ENCODE measurements at places on chromosomes 1 and 21.

DNA sequence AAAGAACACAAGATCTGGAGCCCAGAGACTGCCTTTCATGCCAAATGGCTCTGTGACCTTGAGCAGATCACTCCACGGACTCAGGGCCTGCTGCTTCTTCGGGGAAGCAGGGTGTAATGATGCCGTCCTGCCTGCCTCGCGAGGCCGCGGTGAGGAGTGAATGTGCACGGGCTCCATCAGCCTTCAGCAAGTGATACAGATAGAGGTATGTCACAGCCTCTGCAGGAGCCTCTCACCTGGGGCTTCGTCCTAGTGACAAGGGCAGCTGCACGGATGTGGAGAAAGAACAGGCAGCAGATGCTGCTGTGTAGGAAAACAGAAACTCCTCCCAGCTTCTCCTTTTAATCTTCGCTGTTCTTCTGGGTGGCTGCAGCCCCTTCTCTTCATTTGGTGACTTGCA lies 127.5 kb downstream of the KCNN3 start:
- DNase-seq: no peak

- DNase-seq: peak; percentile 88
These were observed 49.7 kb downstream of the RASSF5 start for GRCh38 chr1:206556750-206557635.

GRCh38 chr1:59340411-59341307 lies 43.8 kb downstream of the FGGY start:
- DNase-seq: no peak

DNA sequence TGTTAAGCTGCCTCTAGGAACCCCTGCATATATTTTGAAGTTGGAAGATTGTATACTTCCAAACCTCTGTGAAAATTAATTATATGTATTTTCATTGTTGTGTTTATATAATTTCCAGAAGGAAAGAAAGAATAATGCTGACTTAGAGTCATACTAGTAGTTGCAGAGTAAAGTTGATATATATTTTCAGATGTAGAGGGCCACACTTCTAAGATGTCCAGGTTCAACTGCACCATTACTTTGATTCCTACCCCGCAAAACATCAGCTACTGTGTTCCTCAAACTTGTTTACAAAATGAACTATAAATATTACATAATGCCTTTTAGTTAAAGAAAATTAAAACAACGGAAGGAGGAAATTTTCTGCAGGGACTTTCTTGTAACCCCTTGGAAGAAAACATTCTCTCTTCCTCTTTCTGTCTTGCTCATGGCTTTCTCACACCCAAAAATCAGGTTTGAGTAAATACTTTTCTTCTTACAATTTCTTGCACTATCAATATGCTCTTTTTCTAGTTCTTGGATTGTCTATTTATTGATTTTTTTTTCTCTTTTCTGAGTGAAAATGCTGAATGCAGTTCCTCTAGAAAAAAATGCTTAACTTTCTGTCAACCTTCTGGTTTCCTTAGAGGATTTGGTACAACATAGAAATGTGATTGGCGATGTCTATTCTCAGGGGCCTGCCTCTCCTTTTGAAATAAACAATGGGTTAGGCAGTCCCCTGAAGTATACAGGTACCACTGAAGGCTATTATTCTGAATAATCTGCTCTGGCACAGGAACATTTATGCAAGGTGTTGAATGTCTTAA lies 867.8 kb downstream of the TTLL7 start:
- no peak for DNase-seq

GRCh38 chr1:150302338-150302737 lies 8.7 kb downstream of the MRPS21 start:
- no peak for DNase-seq

DNA sequence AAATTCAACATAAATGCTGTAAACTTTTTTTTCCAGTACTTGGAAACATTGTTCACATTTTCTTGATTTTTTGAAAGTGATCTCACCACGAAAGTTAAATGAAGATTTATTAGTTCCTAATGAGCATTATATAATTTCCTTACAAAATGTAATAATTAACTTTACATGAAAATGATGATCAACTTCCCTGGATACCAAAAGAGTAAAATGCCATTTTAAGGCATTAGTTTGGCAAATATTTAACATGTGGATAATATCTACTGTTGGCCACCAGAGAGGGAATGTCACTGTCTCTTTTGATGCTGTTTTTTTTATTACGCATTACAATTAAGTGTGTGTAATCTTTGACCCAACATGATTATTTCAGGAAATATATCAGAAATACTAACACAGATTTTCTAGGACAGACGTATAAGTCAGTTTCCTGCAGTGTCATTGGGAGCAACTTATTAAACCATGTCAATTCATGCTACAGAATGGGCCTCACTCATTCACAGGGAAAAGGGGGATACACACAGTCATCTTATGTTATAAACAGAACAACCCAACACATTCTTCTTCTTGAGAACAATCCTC lies 903.9 kb upstream of the ADGRL2 start:
- DNase-seq: no peak

GRCh38 chr1:226950871-226951270 lies 10.8 kb downstream of the COQ8A start:
- DNase-seq: no peak

- no peak for DNase-seq
These were observed 9.9 kb upstream of the TRABD2B start for GRCh38 chr1:48007047-48007446.

GRCh38 chr1:166166698-166167571 lies at the start of gene FAM78B:
FAM78B (minus strand) TSS chr1:166167001; CDS start chr1:166166248, 753 bp downstream.
- peak; percentile 58 for DNase-seq

DNA sequence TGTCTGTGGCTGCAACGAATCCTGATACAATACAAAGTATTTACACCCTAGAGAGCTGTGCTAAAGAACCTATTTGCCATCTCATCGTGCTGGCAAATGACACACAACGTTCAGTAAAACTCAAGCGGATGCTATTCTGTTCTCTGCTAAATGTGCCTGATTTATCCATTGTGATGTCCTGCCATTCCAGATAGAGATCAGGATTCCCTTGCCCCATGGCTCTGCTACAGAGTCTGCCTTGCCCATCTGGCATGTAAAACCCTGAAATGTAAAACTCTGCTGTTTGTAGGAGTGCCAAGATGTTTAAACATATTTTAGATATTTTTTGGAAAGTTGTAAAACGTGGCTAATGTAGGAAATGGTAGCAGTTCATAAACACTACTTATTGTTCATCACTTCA lies 20.0 kb upstream of the IGSF5 start:
- no peak for DNase-seq

- peak; percentile 6 for DNase-seq
These were observed 31.7 kb upstream of the TMEM125 start for GRCh38 chr1:43238085-43238484.

DNA sequence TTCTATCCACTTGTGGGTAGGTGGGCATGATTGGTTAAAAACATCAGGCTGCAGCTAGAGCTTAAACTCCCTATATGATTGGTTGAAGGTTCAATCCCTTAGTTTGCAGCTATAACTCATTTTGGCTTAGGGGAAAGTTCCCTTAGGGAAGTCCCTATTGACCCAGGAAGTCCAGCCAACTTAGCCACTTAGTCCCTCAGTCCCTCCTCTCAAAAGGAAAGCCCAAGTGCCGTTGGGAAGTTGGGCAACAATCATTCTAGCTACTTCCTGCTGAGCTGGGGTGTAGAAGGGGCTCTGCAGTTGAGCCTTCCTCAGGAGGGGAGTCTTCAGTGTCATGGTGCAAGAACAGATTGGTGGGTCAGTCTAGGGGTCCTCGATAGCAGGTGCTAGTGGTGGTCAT lies 12.2 kb downstream of the MSTO1 start:
- no peak for DNase-seq

DNA sequence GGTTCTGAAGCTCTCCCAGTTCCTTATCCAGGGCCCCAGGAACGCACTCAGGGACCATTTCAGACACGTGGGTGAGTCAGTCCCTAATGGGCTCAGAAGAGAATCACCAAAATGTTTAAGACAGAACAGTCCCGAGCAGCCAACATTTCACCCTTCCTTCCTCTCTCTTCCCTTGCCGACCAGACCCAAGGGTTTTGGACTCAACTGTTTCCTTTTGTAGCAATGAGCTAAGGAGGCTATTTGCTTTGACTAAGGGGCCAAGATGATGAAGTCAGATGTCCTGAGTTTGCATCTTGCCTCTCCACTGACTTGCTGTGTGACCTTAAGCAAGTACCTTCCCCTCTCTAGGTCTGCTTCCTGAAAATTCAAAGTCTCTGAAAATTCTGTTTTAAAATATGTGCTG lies 472.3 kb upstream of the VAMP3 start:
- DNase-seq: no peak

GRCh38 chr1:172351754-172352161 lies 68.7 kb upstream of the C1orf105 start:
- DNase-seq: no peak

- DNase-seq: no peak
These were observed 32.1 kb upstream of the COL18A1 start for GRCh38 chr21:45372732-45373355.

DNA sequence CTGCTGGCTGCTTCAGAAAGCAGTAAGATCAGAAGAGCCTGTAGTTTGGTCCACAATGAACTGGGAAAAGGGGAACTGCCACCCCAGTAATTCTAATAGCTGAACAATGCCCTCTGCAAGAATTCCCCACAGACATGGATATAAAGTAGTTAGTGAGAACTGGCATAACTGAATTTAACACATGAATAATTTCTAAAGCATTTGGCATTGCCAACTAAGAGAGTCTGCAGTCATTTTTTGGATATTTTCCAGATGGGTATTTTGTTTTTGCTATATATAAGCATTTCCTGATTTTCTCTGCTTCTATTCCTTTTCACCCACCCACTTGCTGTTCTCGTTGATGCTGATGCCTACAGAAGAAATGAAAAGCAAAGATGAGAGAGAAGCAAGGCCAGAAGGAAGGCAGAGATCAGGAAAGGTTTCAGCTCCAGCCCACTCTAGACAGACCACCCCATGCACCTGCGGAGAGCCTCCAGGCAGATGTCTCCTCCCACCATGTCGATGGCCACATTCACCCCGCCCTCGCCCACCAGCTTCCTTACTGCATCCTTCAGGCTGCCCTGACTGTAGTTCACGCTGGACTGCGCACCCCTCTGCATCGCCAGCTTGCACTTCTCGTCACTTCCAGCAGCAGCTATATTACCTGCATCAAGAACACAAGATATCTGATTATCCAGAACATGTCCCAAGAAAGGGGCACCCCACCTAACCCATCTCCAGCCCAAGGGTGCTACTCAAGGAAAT lies 55.9 kb upstream of the SEC16B start:
- DNase-seq: no peak

DNA sequence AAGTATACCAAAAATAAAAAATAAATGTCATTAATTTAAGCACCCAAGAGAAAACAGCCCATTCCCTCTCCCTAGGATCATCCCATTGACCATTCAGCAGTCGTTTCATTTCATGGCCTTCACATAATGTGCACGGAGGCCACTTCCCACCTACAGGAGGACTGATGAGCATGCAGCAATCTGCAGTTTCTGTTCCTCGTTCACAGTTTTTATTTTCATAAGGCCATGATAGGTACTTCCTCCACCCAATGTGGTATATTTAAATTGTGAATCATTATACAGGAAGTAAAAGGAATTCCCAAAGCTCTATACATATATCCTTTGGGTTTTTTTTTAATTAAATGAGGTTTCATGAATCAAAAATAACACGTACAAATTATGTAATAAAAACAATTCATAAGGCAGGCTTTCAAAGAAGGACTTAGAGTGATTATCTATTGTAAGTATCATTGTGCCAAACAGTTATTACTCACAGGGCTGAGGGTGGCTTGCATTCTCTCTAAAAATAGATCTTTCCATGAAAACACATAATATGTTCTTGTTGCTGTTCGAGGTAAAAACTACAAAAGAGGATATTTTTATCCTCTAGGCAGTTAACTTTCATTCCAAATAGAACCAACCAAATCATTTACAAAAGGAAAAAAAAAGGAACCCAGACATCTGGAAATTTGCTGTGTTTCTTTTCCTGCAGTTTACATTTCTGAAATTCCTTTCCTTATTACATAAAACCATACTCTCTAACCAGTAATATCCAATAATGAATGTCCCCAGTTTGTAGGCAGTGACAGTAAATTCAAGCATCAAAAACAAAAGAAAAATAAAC lies 27.5 kb upstream of the SLC44A3 start:
- no peak for DNase-seq

GRCh38 chr1:235739631-235740030 lies 90.0 kb upstream of the GNG4 start:
- DNase-seq: no peak

- no peak for DNase-seq
These were observed 74.1 kb upstream of the IRF2BP2 start for GRCh38 chr1:234683861-234684632.

DNA sequence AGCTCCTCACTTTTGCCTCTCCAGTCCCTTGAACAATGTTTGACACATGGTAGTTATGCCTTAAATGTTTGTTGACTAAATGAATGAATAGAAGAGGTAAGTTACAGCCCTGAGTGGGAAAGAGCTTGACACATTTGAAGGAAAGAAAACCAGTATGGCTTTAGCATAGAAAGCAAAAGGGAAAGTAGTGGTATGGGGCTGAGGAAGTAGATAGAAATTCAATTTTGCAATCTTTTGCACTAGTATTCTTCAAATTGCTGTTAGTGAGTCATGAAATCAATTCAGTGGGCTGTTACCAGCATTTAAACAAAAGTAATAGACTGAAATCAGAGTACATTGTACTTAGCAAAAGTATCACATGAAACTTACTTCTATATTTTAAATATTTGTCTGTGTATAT lies 21.1 kb downstream of the PLA2G4A start:
- no peak for DNase-seq

- no peak for DNase-seq
These were observed 39.4 kb upstream of the C1orf174 start for GRCh38 chr1:3939242-3940080.

GRCh38 chr21:24824209-24824608 lies 783.1 kb downstream of the MRPL39 start:
- no peak for DNase-seq

DNA sequence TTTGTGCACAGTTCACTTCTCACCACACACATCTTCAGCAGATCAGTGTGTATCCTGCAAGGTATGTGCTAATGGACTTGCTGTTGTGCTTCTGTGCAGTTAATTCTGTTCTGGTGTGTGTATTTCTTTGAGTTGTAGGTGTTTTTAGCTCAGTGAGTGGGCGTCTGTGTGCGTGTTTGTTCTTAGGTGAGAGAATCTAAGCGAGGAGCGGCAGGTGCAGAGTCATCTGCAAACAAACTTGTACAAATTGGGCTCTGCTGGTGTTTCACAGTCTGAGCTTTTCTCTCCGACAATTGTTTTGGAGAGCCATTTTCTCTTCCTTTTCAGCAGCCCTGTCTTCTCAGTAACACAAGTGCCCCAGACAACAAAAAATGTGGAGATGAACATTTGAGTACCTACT lies 43.6 kb downstream of the ACP6 start:
- DNase-seq: no peak

All from activated naive CD4-positive, alpha-beta T cell treated with Interleukin-2 at 50 U/mL for 16 hours (primary cell).